ENCODE measurements at places on chromosomes 6 and 20.

DNA sequence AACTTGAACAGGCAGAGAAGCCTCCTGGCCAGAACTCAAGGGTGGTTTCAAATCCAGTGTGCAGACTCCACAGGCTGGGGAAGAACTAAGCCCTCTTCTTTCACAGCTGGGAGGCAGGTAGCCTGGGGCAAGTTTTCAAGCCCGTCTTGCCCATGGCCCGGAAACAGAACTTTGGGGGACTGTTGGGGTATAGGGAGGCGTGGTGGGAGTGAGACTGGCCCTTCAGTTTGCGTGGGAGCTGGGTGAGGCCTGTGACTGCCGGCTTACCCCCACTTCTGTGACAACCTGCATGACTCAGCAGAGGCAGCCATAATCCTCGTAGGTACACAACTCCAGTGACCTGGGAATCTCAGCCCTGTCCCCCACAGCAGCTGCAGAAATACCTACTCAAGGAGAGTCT lies 1125.7 kb downstream of the HACE1 start:
- no peak for DNase-seq

GRCh38 chr6:113971741-113972140 lies 793 bp upstream of the HDAC2 start:
- DNase-seq, result no peak

DNA sequence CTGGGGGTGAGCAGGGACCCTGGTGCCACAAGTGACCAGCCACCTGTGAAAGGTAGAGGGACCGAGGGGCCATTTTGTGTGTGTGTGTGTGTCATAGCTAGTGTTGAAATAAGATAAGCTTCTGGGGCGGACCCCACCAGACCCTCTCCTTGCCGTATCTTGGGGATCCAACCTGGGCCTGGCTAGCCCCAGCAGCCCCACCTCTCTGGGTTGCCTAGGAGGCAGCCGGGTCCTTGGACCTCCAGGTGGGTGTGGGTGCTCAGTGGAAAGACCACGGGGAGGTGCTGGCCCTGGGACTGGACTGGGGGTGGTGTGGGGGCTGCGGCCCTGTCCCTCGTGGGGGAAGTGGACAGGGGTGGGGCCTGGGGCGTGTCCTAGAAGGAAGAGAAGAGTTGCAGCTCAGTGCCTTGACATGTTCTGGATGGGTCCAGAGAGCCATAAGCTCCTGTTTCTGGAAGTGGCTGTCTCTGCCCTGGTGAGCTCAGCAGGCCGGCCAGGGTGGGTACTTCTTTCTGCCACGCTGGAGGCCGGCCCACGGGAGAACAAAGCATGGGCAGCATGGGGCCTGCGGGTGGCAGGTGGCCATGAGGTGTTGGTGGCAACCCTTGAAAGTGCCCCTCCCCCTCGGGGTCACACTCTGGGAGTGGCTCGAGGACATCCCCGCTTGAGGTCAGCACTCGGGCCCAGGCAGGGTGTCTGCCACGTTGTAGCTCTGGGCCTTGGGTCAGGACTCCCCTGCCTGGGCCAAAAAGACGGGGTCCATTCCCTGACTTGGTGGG lies 8.4 kb downstream of the RBBP8NL start:
- no peak for DNase-seq

DNA sequence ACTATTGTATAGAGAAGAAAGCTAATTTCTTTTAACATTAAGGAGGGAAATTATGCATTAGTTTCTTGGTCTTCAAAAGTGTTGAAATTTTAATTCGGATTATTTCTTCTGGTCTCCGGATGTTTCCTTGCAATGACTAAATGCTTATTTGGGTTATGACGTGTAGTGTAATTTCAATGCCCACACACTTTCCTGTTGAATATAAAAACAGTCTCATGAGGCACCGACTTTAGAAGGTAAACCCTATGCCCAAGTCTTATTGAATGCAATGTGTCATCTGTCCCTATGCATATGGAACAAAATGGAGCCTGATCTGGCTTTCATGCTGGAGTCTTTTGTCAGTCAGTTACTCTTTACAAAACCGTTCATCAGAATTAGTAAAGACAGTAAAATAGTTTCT lies 17.7 kb downstream of the GJA1 start:
- DNase-seq, result no peak

GRCh38 chr20:24648481-24648880 lies 179.1 kb downstream of the SYNDIG1 start:
- no peak for DNase-seq

DNA sequence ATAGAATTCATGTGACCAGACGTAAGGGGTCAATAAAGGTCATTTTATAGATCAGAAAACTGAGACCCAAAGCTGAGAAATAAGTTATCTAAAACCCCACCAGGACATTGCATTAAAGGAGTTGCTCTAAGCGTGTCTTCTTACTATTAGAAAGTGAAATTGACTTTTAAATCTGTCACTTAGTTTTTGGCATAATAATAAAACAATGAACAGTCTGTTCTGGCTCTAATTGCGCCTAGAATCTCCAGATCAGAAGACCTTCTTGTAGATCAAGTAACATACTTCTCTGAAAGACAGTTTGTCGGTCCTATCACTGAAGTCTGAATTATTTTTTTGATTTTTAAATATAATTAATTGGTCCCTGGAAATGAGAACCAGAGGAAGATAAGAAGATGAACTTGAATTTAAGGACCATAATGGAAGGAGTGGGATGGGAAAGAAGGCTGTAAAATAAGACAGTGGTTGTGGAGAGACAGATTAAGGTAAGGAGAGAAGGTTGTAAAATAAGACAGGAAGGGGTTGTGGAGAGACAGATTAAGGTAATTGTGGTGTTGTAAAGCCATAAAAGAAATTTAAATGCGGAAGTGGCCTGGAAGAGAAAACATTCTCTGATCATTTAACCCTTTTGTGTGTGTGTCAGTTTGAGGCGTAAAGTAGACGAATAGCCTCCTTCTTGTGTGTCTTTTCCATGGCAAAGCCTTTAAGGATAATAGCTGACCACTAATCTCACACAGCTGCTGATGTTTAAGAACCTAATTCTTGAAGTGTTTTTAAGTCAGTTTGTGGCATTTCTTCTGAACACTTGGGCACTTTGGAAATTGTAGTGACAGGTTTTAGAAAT lies 20.1 kb downstream of the TOP1 start:
- no peak for DNase-seq

Measured in activated CD4-positive, alpha-beta T cell treated with anti-CD3 and anti-CD28 coated beads, Interleukin-2, amount 50 U/mL, for 24 hours (primary cell).